Activated CD8-positive, alpha-beta memory T cell treated with anti-CD3 and anti-CD28 coated beads for 4 hours (primary cell): ENCODE measurements at places on chromosomes 2 and 18.

DNA sequence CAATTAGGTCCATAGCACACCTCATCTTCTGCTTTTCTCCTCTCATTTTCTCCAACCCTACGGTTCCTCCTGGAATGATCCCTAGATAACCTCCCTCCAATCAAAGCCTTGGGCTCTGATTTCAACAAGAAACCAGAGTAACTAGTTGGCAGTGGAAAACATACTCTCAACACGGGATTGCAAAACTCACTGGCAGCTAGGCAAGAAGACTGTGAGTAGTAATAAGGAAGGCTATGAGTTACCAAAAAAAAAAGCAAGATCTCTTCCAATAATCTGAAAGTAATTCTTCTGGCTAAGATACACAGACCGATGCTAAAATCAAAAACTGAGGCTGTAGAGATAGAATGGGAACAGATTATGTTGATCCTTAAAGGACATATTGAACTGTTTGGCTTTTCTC lies 28.4 kb upstream of the CCDC102B start:
- DNase-seq, result no peak

- no peak for DNase-seq
Observed at GRCh38 chr18:71743634-71744033, 800.5 kb downstream of the CBLN2 start.

GRCh38 chr2:183490914-183491313 lies 366.7 kb downstream of the NUP35 start:
- no peak for DNase-seq

- no peak for DNase-seq
Observed at GRCh38 chr2:159571540-159572260, 44.6 kb downstream of the BAZ2B start.

GRCh38 chr2:39975476-39976020 lies 196.5 kb upstream of the THUMPD2 start:
- no peak for DNase-seq

GRCh38 chr2:16950436-16950835 lies 284.8 kb upstream of the CYRIA start:
- no peak for DNase-seq

DNA sequence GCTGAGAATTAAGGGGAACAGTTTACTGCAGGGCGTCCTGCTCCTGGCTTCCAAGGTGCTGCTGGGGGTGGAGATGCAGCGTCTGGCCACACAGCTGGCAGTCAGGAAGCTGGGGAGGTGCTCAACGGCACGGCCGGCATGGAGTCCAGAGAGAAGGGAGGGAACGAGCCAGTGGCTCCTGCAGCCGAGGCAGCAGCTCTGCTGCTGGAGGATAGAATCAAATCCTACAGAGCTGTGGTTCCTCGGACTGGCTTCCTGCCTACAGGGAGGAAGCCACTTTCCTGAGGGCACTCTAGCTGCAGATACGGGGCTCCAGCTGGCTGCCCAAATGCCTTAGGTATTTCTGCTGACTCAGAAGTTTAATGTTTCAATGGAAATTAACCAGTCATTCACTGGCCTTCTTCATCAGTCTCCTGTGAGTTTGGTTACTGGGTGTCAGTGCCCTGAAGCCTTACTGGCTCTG lies 266.3 kb downstream of the TWIST2 start:
- DNase-seq, result no peak

GRCh38 chr2:111701798-111702118 lies 182.2 kb downstream of the ANAPC1 start:
- DNase-seq, result no peak

DNA sequence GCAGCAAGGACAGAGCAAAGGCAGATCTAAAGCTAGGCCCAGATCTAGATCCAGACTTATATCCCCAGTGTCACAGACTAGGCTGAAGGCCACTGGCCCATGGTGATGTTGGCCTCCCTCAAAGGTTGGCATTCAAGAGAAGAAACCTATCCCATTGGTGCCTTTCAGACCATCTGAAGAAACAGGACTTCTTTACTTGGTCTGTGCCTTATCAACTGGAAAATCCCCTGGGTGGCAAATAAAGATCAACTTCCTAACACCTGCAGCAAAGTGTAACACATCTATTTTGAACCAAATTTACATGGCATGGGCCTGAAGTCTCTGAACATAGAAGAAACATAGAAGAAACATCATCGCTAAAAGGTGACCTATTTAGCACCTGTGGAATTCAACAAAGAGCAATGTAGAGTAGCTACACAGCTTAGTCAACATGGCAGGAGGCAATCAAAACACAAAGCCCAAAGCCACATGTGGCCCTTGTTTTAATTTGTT lies 35.8 kb downstream of the METTL4 start:
- no peak for DNase-seq

GRCh38 chr18:13550418-13551304 lies 175.7 kb downstream of the FAM210A start:
- no peak for DNase-seq

DNA sequence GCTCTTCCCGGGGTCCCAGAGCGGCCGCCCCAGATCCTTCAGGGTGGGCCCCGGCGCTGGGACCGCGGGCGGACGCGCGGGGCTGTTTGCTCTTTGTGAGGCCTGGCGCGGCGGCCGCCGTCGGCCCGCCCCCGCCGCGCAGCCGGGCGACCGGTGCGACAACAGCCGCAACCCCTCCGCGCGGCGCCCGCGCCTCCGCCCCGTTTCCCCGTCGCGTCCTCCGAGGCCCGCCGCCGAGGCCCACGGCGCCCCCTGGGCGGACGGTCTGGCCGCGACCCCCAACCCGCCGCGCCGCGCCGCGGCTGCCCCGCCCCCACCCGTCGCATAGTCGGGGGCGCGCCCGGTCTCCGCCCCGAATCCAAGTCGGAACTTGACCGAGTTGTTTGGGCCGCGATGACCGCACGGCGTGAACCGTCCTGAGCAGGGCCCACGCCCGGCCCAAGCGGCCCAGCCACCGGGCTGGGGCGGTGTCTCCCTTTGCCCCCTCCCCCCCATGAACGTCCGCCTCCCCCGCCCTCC lies 448 bp downstream of the YPEL5 start:
- no peak for DNase-seq

- DNase-seq, result no peak
Observed at GRCh38 chr2:1709946-1710560, 34.3 kb downstream of the PXDN start.

DNA sequence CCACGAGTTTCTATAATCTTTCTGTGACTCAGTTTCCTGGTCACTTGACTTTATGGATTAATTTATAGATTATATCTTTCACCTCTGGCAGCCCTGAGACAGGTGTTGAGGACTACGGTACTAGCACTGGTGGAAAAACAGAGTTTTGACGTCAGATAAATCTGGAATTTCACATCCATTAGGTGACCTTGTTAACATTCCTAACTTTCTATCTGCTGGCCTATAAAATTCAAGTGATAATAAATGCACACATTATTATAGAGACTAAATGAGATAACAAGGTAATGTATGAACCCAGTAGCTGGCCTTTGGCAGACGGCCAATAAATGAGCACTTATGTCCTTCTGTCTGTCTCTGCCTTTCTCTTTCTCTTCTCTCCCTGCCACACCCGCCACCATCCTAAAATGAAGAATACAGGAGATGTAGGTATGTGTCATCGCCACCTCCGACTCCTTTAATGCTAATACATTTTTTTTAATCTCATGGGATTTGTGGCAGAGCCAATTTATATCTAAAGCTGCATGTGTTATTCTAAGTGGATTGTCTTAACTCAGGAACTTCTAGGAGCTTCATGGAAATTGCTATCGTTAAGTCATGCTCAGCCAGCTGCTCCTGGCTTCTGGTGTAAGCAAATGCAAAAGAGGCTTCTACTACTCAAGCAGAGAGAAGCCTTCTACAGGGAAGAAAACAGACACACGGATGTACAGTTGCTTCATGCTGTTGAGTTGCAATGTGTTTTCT lies 2.3 kb downstream of the TM4SF20 start:
- DNase-seq, result no peak

GRCh38 chr2:31983762-31984467 lies 26.9 kb downstream of the MEMO1 start:
- DNase-seq, result no peak

- DNase-seq, result no peak
Observed at GRCh38 chr2:135327146-135327545, 203.9 kb downstream of the ZRANB3 start.

- DNase-seq, result no peak
Observed at GRCh38 chr2:8980096-8980495, 23.4 kb downstream of the MBOAT2 start.

DNA sequence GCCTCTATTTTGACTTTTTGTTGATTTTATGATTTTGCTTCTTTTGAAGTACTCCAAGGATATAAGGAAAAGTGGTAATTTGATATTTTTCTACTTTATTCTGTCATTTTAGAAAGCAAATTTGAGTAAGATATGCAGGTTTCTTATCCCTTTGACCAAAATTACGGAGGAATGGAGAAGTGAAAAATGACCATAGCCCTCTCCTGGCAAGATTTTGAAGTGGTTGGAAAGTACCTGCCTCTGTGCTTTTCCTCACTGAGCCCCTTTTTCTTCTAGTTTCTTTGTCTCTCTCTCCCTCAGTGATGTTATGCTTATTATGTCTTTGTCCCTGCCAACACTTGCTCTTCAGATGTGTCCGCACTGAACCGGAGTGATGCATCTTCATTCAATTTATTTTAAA lies 898.1 kb downstream of the EPHA4 start:
- no peak for DNase-seq

DNA sequence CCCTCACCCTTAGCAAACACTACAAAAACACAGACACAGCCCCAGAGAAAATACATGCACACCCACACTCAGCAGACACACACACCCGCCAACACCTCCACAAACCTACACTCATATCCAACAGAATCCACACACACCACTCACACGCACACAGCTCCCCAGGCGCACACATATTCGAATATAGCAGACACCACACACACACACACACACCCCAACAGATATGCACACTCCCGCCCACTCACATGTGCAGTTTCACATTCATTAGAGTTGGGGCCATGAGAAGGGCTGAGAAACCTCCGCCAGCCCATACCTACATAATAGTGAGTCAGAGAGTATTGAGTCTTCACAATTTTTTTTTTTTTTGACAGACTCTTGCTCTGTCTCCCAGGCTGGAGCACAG lies 29.4 kb upstream of the NOTO start:
- no peak for DNase-seq

DNA sequence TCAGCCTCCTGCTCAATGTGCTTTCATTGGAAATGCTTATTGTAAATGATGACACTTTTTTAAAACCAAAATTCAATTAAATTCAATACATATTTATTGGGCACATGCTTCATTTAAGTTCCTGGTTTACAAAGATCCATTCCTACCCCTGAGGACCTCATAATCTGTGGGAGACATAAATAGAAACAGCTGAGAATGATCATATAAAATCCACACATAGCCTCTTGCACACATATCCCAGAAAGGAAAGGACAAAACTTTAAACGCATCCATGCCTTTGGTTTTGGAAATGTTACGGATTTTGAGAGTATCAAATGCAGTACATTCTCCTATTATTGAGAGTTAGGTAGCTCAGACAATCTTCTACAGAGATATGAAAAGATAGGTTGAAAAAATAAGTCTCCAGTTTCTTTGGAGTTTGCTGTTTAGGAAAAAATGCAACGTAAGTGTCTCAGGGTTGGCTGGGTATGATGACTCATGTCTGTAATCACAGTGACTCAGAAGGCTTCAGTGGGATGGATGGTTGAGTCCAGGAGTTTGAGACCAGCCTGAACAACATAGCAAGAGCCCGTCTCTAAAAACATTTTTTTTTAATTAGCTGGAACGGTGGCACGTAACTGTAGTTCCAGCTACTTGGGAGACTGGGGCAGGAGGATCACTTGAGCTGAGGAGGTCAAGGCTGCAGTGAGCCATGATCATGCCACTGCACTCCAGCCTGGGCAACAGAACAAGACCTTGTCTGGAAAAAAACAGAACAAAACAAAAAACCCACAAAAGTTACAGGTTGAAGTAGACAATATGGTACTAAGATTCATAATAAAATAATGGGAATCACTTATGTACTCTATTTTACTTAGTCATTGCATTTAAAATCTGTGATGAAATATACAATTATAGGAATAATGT lies 3.9 kb upstream of the PRELID3A start:
- no peak for DNase-seq

DNA sequence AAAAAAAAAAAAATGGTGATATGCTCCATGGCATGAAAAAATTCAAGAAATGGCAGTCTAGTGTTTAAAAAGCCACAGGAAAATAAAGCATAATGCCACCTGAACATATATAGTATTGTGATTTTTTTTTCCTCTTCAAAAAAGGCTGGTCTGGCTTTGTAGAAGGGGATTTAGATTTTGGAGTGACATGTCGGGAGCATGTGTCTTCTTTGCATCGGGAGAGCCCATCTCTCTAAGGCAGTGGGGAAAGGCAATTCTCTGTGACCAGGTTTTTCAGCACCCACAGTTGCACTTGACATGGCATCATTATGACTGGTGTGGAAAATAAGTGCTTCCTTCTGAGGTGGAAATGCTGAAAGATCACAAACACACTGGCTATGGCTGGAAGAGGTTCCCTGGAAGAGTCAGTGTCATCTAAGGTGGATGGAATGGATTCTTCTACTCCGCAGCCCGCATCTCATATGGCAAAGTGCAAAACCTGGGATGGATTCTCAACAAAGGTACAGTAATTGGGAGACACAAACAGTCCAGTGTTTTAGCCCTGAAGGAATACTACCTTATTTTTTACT lies 172.5 kb downstream of the AGAP1 start:
- no peak for DNase-seq

- DNase-seq, result no peak
Observed at GRCh38 chr2:39641635-39642034, 24.1 kb upstream of the TMEM178A start.

DNA sequence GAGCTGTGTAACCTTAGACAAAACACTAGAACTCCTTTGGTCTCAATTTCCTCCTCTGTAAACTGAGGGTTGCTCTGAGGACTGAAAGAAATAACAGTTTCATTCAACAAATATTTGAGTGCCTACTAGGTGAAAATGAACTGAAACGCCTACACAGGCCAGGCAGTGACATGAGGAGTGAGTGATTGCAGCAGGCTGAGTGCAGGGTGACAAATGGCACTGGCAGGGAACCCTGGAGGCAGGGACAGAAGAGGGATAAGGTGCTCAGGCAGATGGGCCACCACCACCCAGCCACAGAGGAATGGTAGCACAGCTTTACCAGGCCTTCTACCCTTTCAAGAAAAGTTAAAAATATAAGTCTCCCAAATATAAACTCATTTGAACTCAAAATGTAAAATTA lies 11.5 kb upstream of the RNU4ATAC start:
- DNase-seq, result no peak

- no peak for DNase-seq
Observed at GRCh38 chr2:28219138-28219537, 173.5 kb upstream of the FOSL2 start.

DNA sequence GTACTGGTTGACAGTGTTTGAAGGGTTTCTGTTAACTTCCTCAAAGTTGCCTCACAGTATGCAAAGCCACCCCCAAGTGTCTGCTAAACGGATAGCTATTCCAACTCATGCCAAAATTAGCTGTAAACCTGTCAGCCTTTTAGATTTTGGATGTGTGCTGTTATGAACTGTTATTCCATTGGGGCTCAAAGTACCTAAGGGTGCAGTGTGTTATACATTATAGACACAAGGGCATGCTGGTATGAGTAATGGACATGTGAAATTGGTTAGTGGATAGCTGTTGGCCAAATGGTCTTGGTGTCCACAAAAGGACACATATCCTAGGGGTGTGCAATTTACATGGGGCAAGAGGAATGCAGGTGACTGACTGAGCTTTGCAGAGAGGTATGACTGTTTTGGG lies 33.7 kb upstream of the CCBE1 start:
- no peak for DNase-seq

- no peak for DNase-seq
Observed at GRCh38 chr2:178230396-178230795, 36.1 kb downstream of the OSBPL6 start.
